ENCODE measurements at places on chromosomes 3 and 15.

GRCh38 chr3:45486926-45487325 lies 98.5 kb downstream of the LARS2 start:
- DNase-seq: no peak

DNA sequence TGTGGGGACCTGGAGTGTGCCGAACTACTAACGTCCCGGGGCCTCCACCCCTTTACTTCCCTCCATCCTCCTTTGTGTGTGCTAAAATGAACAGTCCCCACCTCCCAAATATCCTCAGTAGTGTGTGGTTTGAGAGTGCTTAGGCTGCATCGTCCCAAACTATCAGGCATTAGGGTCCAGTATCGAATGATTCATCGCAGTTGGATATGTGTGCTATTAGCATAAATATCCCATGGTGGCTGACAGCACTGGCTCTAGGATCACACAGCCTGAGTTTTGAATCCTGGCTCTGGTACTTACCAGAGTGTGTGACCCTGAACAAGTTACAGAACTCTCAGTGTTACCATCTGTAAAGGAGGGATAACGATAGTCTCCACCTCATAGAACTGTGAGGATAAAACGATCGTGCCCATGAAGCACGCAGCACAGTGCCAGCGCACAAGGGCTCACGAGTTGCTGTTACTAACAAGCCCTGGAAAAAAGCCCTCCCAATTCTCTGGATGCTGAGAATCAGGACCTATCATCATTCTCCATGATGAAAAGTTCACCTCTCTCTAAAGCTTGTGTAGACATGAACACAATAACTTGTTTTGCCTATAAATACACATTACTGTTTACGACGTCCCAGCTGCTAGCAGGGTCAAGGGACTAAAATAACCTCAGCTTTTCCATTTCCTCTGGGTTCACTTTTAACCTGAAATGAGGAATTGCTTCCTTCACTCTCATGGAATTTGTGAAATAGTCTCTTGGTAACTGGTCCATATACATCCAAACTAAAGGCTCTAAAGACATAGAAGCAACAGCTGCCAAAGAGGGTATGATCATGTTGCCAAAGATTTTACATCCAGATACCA lies 51.0 kb downstream of the VGLL4 start:
- DNase-seq: no peak

DNA sequence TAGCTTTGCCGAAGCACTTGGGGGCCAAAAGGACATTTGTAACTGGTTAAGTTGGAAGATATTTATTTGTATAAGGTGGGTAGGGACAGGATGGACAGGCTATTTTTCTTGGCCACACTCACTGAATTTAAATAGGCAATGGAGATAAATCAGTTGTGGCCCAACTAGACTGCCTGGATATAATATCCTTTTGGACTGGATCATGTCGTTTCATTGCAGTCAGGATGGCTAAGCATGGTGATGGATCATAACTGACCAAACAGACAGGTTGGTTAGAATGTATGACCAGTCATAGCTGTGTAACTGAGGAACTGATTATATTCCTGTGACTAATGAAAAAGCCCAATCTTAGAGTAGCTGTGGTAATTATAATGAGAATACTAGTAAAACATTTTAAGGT lies 284.0 kb downstream of the LPP start:
- DNase-seq: no peak

DNA sequence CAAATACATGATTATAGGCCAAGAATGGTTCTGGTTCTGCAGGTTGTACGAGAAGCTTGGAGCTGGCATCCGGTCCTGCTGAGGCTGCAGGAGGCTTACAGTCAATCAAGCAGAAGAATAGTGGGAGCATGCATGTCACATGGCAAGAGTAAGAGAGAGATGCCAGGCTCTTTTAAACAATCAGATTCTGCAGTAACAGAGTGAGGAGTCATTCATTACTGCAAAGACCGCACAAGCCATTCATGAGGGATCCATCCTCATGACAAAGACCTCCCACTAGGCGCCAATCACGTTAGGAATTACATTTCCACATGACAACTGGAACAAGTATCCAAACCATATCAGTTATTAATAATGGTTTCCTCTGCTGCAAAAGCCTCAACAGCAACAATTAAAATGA lies 536.8 kb downstream of the CADM2 start:
- DNase-seq: no peak

- no peak for DNase-seq
These were observed 734.2 kb upstream of the ALCAM start for GRCh38 chr3:104632521-104632920.

- DNase-seq: no peak
These were observed 39.9 kb upstream of the ULK4 start for GRCh38 chr3:42001777-42002176.

DNA sequence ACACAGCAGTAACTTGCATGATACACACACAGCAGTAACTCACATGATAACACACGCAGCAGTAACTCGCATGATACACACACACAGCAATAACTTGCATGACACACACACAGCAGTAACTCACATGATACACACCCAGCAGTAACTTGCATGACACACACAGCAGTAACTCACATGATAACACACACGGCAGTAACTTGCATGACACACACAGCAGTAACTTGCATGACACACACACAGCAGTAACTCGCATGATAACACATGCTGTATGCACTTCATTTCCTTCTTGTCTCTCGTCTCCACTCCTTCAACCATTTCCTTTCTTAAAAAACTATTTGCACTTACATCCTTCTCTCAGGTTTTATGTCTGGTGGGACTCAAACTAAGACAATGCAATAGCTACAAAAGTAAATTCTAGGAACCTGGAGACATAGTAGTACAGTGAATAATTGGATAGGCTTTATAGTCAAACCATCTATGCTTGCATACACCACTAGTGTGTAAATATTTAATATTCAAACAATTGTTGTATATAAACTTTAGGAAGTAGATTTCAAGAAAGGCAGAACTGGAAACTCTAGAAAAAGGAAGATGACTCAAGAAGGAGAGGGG lies 130.8 kb downstream of the UACA start:
- DNase-seq: no peak

DNA sequence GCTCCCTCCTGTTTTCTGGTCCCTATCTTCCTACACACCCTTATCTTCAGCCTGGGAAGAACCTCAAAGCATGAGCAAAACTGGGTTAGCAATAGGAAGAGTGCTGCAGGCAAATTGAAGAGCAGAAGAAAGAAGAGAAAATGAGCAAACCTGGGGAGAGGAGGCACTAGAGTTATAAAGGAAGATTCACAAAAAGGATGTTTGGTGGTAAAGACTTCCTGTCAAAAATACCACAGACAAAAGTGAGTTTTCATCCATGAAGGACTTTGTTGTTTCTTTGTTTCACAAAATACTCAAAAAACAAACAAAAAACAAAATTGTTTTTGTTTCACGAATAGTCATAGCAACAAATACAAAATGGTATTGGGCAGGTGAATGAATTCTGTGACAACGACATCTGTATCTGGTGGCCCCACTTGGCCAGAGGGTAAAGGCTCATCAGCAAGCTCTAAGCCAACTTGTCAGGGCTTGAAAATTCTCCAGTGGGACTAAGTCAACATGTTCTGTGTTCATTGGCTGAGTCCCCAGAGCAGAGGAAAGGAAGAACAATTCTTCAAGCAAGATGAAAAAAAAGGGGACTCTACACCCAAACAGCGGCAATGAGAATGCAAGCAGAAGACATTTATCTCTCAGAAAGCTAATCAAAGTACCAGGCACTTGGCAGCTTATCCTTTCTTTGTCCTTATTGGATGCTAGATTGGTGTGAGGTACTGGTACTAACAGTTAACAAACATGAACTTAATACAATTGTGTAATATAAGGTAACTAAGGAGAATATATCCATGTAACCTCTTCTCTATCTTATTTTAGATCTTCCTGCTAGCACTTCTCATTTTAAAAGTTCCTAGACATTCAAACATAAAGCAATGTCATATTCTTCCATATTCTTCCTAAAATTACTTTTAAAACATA lies 9.7 kb downstream of the ATP8B4 start:
- DNase-seq: peak; percentile 16

DNA sequence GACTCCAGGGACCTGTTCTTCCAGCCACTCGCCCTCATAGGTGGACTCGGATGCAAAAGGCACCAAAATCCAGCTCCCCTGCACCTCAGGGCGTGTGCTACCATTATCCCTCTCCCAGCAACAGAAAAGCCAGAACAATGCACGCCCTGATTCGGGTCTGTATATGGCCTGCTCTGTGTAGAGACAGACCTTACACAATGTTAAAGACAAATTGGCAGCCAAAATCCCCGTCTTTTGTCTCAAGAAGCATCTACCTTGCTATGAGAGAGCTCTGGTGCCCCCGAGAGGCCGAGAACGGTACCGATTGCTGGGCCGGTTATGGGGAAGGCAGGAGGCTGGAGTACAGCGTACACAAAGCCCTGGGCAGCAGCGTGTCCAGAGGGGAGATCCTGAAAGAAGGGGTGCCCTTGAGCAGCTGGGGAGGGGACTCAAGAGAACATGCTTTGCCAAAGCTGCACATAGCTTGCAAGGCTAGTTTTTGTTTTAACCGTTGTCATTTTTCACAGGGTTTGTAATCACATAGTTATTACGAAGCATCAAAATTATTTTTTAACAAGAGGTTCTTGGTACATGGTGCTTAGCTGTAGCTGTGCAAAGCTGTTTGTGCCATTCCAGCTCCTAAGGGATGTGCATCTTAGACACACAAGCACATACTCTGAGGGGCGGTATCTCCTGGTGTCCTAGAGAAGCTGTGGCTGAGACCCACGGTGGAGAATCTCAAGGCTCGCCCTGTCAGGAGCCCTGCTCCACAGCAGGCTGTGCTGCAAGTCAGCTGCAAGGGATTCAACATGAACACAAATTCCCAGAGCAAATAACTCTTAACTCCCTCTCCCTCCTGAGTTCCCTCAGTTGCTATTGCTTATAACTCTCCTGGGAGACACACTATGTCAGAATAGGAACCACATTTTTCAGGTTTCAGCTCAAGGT lies 461.5 kb upstream of the PPP2R3A start:
- no peak for DNase-seq

GRCh38 chr3:124600765-124601164 lies 129.5 kb upstream of the UMPS start:
- no peak for DNase-seq

- DNase-seq: no peak
These were observed 128.4 kb upstream of the SMAD3 start for GRCh38 chr15:66936861-66937582.

DNA sequence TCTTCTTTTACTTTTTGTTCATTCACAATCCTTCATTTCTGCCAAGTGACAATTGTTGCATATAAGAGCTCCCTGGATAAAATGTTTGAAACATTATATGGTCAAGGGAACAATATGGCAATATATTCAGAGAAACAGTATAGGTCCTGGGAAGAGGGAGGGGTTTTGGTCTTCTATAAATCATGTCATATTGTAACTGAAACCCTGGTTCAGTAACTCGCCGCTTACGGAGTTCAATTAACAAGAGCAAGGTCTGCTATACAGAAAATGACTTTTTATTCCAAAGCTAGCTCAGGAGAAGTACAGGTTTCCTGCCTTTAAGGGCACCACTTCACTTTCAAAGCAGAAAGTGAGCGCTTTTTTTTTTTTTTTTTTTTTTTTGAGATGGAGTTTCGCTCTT lies 522.1 kb upstream of the TGFBR2 start:
- no peak for DNase-seq

DNA sequence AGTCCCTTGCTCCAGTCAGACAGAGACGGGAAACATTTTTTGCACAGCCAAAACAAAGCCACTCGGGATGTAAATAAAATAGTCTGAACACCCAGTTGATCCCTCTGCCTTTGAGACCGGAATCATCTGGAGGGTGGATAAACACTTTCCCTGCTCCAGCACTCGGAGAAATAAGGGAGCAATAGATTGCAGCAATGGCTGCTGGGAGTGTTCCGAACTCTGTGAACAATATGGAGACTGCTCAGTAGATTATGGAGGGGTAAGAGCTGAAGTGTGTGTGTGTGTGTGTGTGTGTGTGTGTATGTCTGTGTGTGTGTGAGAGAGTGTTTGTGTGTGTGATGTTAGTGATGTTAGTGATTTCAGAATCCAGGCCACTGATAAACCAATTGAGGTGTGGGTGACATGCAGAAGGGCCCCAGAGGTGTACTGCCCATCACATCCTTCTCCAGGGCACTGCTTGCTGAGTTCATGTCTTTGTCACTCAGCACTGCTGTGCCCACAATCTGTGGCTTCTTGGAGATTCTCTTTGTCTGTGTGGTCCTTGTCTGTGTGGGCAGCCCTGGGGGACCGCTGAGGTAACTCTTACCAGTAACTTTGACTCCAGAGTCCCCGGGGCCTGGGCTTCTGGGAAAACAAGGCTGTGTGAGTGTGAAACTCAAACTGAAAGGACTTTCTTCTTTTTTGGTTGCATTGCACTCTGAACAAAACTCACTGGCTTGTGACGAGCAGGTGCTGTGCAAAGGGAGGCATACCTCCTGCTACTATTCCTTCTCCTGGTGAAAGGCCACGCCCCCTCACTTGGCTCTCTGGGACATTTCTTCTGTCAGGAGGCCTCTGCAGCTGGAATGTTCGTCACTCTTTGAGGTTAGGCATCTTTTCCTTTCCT lies 23.0 kb downstream of the CRYGS start:
- no peak for DNase-seq

DNA sequence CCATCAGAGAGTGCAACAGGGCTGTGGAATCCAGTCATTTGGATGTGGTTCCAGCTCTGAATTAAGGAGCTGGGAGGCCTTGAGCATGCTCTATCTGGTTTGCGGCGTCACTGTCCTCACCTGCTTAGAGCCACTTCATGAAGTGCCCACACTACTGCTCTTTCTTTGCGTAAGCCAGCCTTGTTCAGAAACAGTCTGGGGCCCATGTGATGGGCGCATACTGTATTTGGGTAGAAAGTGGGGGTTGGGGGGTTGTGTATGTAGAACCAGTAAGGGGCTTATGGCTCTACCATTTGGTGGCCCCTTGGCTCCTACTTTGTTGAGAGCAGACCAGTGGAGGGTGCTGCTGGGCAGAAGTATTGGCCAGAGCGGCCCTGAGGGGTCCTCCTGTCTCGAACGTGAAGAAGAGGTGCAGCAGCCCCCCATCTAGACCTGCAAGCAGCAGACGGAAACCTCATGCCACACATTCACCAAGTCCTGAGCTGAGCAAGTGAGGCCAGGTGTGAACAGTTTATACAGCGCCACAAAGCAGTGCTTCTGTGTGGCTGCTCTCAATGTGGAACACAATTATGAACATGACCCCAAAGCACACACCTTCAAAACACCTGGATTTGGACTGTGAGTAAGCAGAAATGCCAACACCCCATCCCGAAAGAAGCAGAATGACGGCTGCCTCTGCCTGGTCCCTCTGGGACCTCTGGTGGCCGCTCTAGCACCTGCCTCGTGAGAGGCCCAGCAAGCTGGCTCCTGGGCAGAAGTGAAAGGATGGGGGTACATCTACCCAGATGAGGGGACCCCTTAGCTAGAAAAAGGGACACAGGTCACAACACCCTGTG lies 26.6 kb downstream of the SRPRB start:
- DNase-seq: no peak

DNA sequence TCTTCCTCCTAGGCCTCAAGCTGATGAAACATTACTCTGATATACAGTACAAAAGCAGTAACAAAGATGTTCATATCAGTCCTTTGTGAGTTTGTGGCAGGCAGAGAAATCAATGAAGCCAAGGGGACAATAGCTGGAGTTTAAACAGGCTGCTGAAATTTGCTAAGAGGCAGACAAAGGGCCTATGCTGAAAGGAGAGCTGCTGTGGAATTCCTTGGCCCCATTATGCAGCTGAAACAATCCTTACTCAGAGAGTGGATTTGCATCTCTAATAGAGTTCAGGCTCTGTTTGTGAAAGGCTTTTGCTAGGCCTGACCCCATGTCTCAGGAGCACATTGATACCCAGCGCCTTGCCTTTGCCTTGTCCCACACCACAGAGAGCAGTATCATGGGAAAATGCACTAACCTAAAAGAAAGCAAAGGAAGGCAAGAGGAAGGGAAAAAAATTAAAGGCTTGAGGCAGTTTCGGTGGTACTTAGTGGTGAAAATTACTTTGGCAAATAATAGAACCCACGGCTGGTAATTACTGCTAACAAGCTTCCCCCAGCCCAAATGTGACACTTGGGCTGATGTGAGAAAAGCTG lies 195.0 kb upstream of the EPHA3 start:
- DNase-seq: no peak
